Spinal cord (tissue), 10 donors: ENCODE measurements at places on chromosomes 11 and 22.
A peak's percentile ranks its signal among the peaks of the same experiment; 100 is the strongest.

DNA sequence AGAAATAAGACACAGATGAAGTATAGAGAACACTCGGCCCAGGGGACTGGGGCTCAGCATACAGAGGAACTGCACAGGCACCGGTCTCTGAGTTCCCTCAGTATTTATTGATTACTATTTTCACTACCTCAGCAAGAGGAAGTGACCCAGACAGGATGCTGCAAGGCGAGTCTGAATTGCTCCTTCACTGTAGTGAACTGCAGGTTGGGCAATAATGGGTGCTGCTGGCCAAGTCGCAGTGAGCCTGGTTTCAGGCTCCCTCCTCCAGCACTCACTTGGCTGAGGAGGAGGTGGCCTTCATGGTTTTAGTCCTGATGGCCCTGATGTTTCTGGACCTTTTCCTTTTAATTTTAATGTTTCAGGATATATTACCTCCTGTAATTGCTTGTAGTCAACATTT is 10.4 kb downstream of the OR52K2 start:
- no peak for DNase-seq

DNA sequence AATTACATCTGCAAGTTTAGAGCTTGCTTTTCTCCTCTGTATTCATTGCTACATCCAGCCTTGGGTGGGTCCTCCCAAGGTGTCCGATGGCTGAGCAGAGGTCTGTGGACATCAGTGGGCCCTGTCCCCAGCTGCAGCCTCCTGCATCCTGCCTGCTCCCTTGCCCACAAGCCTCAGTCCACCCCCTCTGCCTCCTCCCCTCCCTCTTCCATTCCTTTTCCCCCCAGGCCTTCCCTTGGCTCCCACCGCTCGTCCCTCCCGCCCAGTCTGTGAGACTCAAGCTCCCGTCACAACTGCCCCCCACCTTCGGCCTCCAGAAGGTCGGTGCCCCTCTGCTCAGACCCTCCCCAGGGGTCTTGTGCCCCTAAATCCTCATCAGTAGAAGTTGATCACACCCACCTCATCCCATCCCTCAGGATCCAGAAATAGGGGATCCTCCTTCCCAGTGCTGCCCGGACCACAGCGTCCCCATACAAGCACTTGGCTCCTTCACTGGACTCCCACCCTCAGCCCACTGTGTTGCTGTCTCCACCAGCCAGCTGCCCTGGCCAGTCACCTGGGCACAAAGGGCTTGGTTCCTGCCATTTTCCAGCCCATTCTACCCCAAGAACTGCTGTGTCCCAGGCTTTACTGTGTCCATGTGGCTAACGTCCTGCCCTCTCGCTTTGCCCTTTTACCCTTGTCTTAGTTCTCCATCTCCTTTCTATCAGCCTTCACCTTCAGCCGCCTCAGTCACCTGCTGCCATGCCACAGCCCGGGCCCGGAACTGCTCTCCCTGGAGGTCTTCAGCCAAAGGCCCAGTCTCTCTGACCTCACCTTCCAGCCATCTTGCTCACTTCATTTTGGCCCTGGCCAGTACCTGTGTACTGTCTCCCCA is 2.2 kb upstream of the OMP start:
- no peak for DNase-seq

- no peak for DNase-seq
Observed at GRCh38 chr22:35873426-35873825, 155.2 kb downstream of the RBFOX2 start.

DNA sequence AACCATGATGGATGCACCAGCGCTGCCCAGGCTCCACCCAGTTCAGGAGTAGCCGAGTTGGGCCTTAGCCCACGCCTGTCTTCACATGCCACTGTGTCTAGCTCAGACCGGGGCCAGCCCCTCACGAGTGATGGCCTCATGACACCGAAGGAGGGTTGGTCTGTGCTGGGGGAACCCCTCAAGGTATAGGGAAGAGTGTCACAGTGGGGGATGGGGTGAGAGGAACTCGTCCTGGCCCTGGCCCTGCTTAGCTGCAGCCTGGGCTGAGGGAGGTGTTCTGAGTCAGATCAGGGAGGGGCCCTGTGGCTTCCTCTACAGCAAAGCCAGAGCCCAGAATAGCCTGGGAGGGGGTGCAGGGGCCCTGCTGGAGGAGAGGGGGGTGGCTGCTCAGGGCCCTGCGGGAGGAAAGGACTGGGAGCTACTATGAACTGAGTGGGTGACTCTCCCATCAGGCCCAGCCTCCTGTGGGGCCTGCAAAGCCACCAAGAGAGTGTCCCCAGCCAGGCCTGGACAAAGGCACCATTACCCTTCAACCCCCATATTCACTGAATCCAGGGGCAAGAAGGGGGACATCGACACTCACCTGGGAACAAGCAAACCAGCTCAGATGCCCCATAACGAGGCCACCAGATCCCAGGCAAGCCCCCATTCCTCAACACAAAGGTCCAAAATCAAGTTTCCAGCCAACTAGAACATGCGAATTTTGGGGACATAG is 41.2 kb downstream of the IGLL5 start:
- no peak for DNase-seq

DNA sequence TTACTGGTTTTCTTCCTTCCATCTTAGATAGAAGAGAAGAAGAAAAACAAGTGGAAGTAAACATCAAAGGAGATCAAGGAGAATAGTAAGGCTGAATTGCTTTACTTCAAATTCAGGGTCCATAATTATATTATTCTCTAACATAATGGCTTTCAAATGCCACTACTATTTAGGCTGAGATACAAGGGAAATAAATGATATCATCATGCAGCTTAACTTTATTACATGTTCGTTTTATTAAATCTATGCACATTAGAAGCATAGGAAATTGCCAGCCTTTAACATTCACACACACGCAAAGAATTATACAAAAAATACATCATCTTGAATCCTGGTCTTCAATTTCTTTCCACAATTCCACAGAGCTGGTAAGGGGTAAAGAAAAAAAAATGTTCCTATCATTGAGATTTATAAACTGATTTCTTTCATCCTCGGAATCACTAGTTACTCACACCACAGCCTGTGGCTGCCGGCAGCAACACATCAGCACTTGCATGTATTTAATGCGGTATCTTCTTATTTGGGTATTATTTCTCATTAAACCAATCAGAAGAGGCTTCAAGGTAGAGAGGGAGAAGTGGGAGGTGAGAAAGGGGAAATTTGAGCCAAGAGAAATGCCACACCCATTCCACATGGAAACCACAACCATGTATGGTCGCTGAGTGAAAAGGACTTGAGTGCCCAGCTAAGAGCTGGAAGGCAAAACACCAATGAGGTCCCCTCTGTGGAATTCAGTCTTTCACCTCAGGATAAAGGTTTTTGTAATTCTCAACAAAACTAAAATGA is 26.3 kb downstream of the SYTL2 start:
- DNase-seq: no peak

GRCh38 chr11:88015170-88015569 is 160.1 kb downstream of the RAB38 start:
- DNase-seq: no peak

DNA sequence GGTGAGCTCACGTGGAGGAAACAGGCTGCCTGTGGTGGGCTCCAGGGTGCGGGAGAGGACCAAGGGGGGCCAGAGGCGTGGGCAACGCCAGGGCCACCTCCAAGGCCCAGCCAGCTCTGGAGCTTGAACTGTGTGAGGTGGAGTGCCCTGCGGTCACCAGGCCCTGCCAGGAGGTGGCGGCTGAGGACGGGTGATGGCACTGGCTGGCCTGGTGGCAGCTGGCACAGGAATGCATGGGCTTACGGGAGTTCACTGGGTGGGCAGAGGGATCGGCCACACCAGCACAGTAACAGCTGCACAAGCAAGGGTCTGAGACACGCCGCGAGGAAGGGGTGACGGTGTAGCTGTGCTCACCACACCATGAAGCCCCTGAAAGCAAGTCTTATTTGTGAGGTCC is 15.8 kb downstream of the TOLLIP start:
- DNase-seq: no peak

DNA sequence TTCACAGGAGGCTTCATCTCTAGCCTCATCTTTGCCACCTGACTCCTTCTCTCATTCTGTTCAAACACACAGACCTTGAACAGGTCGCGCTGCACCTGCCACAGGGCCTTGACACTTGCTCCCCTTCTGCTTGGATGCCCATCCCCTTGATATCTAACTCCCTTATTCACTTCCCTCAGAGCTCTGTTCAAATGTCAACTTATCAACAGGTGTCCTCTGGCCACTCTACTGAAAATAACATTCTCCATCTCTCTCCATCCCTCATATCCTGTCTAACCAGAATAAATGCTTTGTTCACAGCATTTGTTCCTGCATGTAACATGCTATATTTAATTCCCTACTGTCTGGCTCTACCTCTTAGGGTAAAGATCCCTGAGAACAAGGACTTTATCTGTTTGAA is 67.2 kb upstream of the DRD2 start:
- DNase-seq: no peak

- DNase-seq: peak; percentile 65
Observed at GRCh38 chr11:64251016-64251752, at the start of gene PLCB3. PLCB3 (plus strand) TSS chr11:64251530; CDS start chr11:64251650, 120 bp downstream.

GRCh38 chr11:130866831-130867230 is 49.4 kb downstream of the SNX19 start:
- no peak for DNase-seq

DNA sequence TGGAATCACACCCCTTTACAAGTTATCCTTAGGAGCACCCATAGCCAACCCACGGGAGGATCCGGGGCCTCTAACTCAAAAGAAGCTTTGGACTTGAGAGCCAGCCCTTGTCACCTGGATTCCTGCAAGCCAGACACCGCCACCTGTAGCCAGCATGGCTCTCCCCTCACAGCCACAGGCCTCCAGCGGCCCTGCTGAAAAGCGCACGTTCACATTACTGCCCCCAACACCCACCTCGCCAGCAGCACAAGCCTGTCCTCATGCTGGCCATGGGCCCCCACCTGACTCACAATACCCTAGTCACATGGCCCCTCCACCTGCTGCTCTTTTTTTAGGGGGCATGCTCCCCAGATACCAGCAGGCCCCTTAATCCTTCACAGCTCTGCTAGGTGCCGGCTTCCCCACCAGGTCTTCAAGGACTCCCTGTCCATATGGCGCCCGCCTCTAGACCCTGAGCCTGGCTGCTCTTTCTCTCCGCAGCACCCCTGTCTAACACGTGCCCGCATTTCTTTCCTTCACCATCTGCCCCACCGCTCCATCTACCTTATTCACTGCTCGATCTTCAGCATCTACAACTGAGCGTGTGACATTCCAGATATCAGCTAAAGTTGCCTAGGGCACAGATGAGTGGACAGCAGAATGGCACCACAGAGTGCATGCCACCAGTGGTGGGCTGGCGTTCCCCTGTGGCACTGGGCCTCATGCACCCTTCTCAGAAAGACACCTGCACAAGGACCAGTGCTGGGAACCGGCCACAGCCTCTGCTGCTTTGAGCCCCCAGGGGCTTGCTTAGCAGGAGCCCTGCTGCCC is 6.6 kb downstream of the CARS1 start:
- DNase-seq: no peak

GRCh38 chr11:70824605-70825245 is 426.4 kb downstream of the CTTN start:
- no peak for DNase-seq

GRCh38 chr11:47183969-47184368 is 2.3 kb downstream of the PACSIN3 start:
- DNase-seq: no peak

- no peak for DNase-seq
Observed at GRCh38 chr11:21460082-21460481, 732.8 kb upstream of the ANO5 start.

GRCh38 chr11:80327956-80328614 is 887.3 kb upstream of the TENM4 start:
- DNase-seq: peak; percentile 54

DNA sequence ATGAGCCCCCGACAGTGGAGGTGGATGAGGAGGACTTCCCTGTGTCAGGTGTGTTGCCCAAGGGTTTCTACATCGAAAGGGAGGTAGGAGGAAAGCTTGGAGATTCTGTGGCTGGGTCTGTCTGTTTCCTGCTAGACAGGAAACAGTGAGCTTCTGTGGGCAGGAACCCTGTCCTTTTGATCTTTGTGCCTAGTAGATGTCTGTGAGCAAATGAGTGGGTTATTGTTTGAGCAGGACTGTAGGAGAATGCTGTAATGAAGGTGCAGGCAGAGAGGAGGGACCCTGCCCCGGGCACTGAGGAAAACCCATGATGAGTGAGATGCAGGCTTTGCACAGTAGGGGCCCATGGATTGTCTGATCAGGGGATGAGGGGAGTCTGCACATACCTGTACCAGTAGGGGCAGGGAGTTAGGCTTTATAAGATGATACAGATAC is 14.0 kb downstream of the USP35 start:
- no peak for DNase-seq

GRCh38 chr11:117417342-117417741 is 89.7 kb downstream of the CEP164 start:
- DNase-seq: no peak

DNA sequence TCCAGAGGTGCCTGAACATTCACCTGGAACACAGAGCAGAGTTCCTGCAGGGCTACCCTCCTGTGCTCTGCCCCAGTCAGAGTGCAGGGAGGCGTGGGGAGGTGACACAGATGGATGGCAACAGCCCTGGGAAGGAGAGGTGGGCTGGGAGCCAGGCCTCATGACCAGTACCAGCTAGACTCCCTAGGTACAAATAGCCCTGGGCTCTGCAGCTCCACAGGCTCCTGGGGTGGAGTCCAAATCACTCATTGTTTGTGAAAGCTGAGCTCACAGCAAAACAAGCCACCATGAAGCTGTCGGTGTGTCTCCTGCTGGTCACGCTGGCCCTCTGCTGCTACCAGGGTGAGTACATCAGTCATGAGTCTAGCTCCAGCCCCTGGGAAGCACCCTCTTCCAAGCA is at the start of gene SCGB1D2:
Gene SCGB1D2, plus strand, starts transcription at position 219 of the 400 bp plus-strand sequence. Its CDS starts 69 bp downstream, at position 288.
- DNase-seq: no peak
